Left ventricle myocardium superior (tissue), 1 donor: ENCODE measurements at places on chromosomes 3 and 15.

- DNase-seq: peak; percentile 35
Measured at GRCh38 chr15:61668444-61668843, 391.8 kb downstream of the VPS13C start.

- no peak for DNase-seq
Measured at GRCh38 chr3:22392859-22393258, 641.8 kb upstream of the ZNF385D start.

GRCh38 chr3:25084016-25084415, 344.0 kb upstream of the RARB start:
- no peak for DNase-seq

DNA sequence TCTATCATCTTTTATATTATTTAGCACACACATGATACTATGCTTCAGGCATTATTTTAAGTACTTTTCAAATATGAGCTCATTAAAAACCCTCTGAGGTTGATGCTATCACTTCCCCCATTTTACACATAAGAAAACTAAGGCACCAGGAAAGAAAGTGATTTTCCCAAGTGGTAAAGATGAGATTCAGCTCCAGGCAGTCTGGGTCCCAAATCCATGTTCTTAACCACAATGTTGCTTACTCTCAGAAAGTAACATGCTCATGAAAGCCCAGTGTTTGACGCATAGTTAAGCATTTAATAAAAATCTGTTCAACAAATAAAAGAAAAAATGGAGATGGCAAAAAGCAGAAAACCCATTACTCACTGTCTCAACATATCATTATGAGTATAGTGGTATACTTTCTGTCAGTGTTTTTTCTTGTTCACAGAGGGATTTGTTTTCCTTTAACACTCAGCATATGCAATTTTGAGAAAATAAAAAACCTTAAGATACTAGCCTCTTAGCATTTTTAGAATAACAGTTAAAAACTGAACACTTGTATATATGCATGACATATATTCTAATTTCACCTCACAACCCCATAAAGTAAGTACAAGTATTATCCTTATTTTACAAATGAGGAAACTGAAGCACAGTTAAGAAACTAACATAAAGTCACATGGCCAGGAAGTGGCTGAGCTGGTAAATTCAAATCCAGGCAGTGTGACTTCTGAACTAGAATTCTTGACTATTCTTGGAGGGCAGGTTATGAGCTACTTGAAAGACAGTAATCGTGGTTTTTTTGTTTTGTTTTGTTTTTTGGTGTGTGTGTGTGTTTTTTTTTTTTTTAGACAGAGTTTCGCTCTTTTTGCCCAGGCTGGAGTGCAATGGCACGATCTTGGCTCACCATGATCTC, 10.4 kb downstream of the PEAK1 start:
- DNase-seq: no peak

DNA sequence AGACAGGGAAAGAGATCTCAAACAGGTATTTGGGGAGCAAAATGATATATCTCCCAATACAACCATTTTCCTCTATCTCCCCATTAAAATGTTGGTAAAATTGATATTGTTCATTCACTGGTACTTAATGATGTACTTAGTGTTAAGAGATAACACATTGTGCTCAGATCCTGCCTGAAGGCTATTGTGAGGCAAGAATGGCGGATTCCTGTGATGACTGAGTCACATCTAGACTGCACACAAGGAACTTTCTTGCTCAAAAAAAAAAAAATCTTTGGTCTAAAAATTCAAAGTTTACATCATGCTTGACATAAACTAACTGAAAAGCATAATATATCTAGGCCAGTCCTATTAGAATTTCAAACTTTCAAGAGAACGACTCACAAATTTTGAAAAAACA, 171.1 kb upstream of the TTC14 start:
- DNase-seq: no peak

- no peak for DNase-seq
Measured at GRCh38 chr3:71237672-71238071, 345.9 kb downstream of the FOXP1 start.

- DNase-seq: no peak
Measured at GRCh38 chr3:42652251-42652610, 1.3 kb upstream of the ZBTB47 start.

DNA sequence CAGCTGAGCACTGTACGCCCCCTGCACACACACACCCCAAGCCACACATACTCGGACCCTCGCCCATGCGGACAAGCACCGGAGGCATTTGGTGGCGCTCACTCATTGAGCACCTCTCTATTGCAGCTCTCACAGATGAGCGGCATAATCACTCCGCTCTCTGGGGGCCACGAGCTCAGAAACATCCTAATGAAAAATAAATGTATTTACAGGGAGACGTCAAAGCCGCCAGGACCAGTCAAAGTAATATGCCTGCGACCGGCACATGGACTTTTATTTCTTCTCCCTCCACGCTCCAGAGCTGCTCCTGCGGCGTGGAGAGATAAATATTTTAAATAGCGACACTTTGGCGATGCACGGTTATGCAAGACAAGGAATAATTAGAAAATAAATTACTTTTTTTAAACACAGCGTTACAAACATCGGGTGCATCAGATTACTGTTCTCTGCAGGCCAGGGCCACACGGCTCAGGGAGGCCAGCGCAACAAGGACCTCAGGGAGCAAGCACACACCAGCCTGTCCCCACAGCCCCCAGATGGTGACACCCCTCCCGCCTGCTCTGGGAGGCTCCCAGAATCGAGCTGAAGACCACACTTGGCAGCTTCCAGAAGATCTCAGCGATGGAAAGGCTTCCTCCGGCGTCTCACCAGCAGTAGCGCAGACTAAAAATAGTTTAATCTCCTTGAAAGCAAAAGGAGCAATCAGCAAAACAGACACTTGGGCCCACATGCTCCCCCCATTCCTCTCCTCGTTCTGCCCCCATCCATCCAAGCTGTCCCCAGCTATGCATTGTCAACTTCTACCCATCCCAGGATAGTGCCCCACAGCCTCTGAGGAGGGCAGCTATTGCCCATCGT, 48.0 kb downstream of the CACNA2D2 start:
- no peak for DNase-seq

DNA sequence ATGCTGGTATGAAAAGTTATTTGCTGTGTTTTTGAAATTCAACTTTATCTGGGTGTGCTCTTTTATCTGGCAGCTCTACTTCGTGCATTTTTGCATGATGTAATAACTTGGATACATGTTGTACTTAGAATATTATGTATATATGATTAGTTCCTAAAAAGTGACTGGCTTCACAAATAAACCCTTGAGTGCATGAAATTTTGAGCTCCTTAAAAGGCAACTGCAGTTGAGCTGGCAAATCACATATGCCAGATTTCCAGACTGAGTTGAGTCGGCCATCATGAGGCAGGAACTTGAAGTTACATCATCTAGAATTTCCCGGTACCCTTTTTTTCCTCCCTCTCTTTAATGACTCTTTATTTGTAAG, 162.5 kb downstream of the FNDC3B start:
- DNase-seq: no peak

DNA sequence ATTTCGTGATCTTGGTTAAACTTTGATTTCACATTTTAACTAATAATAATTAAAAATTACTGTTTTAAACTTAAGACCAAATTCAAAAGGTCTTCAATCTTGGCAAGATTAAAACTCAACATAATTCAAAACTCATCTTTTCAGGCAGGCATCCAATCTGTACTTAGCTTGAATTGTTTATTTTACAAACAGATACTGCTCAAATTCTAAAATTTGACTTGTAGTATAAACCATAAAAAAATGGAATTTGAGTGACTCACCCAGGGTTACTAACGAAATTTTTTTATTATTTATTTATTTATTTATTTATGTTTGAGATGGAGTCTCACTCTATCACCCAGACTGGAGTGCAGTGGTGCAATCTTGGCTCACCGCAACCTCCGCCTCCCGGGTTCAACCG, 64.4 kb downstream of the GAP43 start:
- no peak for DNase-seq

DNA sequence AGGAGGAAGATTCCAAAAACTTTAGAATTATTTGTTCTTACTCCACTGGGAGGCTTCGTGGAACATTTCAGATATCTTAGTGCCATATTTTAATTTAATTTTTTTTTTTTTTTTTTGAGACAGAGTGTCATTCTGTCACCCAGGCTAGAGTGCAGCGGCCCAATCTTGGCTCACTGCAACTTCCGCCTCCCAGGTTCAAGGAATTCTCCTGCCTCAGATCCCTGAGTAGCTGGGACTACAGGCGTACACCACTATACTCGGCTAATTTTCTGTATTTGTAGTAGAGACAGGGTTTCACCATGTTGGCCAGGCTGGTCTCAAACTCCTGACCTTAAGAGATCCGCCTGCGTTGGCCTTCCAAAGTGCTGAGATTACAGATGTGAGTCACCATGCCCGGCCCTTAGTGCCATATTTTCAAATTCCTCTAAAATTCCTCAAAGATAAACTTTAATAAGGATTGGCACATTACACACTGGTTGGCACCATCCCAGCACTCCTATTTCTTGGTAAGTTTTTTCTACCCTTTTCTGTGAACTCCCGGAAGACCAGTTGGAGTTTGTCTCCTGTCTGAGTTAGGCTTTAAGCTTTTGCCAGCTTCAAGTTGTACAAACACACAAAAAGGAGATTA, 693.7 kb downstream of the MCTP2 start:
- no peak for DNase-seq
